Muscle of leg (tissue), 16 donors: ENCODE measurements at places on chromosomes 1 and 21. TPM values are rescaled to one million over a fixed set of nuclear protein-coding genes. Genes with fewer than 3 reads are reported as not detected.

- no peaks in the 10 kb centered on the region for H3K36me3 ChIP-seq
- H3K4me3 ChIP-seq: no peak overlapping the region
- H3K27me3 ChIP-seq: no peaks in the 10 kb centered on the region
These were observed 18.0 kb upstream of the SLC45A1 start for GRCh38 chr1:8299963-8300362.

DNA sequence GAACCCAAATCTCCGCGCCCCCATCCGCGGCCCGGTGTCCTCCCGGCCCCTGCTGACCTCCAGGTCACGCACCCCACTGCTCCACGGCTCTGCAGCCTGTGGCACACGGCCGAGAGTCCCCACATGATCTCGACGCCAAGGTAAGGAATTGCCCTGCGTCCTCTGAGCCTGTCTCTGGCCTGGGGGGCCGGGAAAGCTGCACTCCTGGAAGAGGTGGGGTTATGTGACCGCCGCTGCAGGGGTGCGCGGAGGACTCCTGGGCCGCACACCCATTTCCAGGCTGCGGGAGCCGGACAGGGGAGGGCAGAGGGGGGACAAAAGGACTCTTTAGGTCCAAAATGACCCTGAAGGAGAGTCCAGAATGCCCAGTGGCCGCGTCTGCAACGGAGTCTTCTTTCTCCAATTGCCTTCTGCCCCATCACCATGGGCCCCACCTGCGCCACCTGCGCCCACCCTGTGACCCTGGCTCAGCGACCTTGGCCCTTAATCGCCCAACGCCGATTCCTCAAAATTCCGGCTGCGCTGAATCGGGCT lies 997 bp upstream of the SIM2 start:
- peak overlapping the region; percentile 40 for H3K27ac ChIP-seq
- no peaks in the 10 kb centered on the region for H3K36me3 ChIP-seq
- peak overlapping the region; percentile 54 for H3K4me3 ChIP-seq
- peaks cover 47% of the 10 kb centered on the region for H3K4me1 ChIP-seq
- peaks cover 94% of the 10 kb centered on the region for H3K27me3 ChIP-seq
- DNase-seq: no peak

DNA sequence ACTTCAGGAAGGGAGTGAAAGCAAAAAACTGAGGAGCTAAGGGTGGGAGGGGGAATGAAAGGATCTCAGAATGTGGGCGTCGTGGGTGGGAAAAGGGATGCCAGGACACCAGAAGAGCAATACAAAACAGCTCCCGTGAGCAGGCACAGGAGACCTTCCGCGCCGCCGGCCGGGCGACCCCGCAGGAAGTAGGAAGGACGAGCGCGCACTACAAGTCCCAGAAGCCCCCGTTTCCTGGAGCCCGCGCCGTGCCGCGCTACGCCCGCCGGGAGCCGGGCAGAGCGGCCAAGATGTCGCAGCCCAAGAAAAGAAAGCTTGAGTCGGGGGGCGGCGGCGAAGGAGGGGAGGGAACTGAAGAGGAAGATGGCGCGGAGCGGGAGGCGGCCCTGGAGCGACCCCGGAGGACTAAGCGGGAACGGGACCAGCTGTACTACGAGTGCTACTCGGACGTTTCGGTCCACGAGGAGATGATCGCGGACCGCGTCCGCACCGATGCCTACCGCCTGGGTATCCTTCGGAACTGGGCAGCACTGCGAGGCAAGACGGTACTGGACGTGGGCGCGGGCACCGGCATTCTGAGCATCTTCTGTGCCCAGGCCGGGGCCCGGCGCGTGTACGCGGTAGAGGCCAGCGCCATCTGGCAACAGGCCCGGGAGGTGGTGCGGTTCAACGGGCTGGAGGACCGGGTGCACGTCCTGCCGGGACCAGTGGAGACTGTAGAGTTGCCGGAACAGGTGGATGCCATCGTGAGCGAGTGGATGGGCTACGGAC lies at the start of gene PRMT6:
PRMT6 (plus strand) TSS at position 249 of the 771 bp plus-strand sequence; CDS start at position 291, 42 bp downstream.
- H3K27me3 ChIP-seq: no peaks in the 10 kb centered on the region
- H3K36me3 ChIP-seq: peaks cover 7% of the 10 kb centered on the region
- H3K4me3 ChIP-seq: peak within 1 kb of the TSS; percentile 99

DNA sequence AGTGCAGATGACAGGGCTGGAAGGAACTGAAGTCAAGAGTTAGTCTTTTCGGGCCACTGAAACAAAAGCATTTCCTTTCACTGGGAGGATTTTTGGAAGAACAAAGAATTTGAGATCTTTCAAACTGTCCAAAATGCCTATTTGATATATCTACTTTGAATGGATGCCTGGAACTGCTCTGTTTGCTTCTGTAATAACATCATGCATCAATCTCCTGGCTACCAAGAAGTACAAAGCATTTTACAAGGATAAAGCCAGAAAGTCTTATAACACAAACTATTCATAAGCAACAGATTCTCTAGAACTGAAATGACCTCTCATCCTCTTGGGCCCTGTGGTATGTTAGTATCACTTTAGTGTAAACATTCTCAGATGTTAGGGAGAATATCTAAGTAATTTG lies 18.2 kb upstream of the RHOU start:
- no peak overlapping the region for H3K27ac ChIP-seq
- DNase-seq: peak; percentile 67
- no peaks in the 10 kb centered on the region for H3K4me1 ChIP-seq
- H3K36me3 ChIP-seq: no peaks in the 10 kb centered on the region

DNA sequence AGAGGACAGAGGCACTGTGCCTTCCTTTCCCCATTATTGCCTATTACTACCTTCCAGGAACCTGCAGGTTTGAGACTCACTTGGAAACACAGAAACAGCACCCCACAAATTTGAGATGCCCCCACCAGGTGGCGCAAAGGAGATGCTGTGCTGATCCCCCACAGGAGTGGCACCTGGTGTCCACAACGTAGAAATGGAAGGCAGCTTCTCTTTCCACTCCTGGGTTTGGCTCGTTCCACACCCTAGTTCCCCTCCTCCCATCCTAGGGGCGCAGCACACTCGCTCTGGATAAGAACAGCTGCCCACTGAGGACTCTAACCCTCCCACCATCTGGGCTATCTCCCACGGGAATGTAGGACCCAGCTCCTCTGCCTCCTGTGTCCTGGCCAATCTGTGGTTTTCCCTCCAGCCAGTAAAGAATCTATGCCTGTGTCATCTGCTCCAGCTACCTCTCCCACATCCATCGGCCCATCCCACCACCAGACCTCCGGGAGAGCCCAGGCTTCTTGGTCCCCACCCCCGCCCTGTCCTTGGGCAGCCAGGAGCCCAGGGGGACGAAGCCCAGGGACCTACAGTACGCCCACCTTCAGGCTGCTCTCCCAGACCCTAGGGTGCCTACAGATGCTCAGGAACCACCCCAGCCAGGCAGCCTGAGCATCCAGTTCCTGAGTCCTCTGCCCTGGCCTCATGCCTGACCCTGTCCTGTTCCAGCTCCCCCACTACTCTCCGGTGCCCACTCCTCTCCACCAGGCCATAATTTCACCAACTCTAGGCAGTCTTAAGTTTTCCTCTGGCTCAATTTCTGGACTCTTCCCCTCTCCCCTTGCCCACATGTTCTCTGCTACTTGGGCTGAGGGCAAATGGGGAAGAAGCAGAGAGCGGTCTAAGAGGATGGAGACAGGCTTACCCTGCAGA lies 549 bp downstream of the THBS3 start:
- peak overlapping the region; percentile 88 for H3K4me3 ChIP-seq
- peak overlapping the region; percentile 100 for H3K27ac ChIP-seq
- H3K4me1 ChIP-seq: peaks cover 31% of the 10 kb centered on the region
- DNase-seq: peak; percentile 90
- no peaks in the 10 kb centered on the region for H3K27me3 ChIP-seq

- H3K27ac ChIP-seq: peak overlapping the region; percentile 100
- no peak for DNase-seq
- peak overlapping the region; percentile 98 for H3K4me3 ChIP-seq
- no peaks in the 10 kb centered on the region for H3K27me3 ChIP-seq
- peaks cover 52% of the 10 kb centered on the region for H3K36me3 ChIP-seq
- H3K4me1 ChIP-seq: peaks cover 26% of the 10 kb centered on the region
These were observed 2.4 kb downstream of the MCL1 start for GRCh38 chr1:150576794-150577556.

DNA sequence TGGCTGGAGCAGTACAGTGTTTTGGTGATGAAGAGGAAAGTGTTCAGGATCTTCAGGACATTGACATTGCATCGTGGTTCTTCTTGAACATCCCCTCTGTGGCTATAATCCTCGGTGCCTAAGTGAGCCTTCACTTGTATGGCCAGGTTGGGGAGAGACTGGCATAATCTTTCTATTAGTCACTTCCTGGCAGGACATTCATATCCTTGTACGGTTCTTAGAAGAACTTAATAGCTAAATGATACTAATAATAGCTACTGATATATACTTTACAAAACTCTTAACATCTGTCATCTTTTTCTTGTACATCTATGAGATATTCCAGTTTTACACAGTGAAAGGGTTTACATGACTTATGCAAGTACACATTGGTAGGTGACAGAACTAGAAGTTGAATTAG lies 35.8 kb downstream of the CELF3 start:
- H3K27ac ChIP-seq: no peak overlapping the region
- DNase-seq: no peak
- H3K4me3 ChIP-seq: no peak overlapping the region
- no peaks in the 10 kb centered on the region for H3K4me1 ChIP-seq
- peaks cover 9% of the 10 kb centered on the region for H3K36me3 ChIP-seq

DRAM2 gene
- total RNA-seq: 31.4 TPM
